ENCODE measurements at places on chromosomes 16 and 17.

GRCh38 chr16:79843631-79844043, 243.1 kb upstream of the MAF start:
- DNase-seq: no peak

- DNase-seq: peak; percentile 63
Observed at GRCh38 chr17:50956750-50957523, 90.8 kb upstream of the TOB1 start.

- DNase-seq: no peak
Observed at GRCh38 chr17:47989700-47990099, 18.8 kb downstream of the CDK5RAP3 start.

GRCh38 chr16:75624921-75625334, 1.8 kb upstream of the ADAT1 start:
- DNase-seq: no peak

- no peak for DNase-seq
Observed at GRCh38 chr17:45868276-45868675, 23.6 kb downstream of the SPPL2C start.

- DNase-seq: no peak
Observed at GRCh38 chr16:47317465-47318240, 143.2 kb downstream of the ITFG1 start.

DNA sequence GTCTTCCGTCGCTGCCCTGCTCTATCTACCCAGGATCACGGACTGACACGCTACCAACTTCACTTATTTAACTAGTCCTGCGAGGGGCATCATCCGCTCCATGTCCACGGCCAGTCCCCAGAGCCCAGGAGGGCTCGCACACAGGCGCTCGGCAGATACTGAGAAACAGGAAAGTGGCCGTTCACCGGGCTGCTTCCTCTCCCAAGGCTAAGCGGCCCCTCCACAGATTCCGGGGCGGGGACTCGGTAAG, 388 bp downstream of the OXLD1 start:
- DNase-seq: no peak

DNA sequence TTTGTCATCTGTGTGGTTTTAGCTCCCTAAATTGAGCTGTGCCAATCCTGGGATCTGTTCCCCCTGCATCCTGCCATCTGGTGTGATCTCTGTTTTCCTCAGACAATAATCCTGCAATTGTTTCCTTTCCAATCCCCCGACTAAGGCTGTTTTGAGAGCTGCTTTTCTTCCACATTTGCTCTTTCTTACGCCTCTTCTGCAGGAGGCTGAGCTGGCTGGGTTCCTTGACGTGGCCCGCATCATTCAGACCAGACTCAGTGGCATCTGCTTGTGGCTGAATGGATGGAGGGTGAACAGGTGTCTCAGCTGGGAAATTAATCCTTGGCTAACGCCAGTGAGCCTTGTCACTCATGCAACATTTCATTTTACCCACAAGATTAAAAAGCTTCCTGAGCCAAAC, 9.8 kb upstream of the MED9 start:
- no peak for DNase-seq

DNA sequence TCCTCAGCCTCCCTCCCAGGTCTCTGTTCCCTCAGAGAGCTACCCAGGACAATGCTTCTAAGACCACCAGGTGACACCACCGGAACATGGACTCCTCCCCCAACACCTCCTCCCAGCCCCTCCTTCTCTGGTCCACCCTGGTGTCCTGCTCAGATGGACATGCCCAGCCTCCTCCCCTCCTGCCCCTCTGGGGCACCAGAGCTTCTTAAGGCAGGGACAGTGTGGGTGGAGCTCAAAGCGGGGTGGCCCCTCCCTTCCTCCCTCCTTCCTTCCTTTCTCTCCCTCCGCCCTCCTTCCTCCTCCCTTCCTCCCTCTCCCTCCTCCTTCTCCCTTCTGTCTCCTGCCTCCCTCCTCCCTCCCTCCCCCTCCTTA, 22.7 kb downstream of the TRPV3 start:
- DNase-seq: no peak

DNA sequence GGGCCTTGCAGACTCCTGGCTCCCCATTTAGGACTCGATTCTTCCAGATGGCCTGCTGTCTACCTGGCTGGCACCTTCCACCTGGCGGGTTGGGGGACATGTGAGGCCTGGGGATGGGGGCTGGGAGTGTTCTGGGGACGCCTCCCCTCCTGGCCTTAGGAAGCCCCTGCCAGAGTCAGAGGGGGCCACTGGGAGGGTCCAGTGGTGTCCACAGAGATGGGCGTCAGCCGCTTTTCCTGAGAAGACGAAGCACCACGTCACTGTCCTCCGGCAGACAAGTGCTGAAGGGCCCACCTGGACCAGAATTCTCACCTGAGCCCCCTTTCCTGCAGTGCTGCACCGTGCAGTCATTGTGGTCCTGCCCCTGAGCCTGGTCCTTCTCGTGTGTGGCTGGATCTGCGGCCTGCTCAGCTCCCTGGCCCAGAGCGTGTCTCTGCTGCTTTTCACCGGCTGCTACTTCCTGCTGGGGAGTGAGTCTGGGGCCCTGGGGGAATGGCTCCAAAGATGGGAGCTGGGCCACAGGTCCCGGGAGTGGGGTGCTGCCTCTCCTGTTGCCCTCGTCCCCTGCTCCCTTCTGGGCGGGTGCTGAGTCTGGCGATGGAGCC, 2.9 kb downstream of the TMEM235 start:
- no peak for DNase-seq

GRCh38 chr16:84339766-84340165, 28.6 kb upstream of the ATP2C2 start:
- DNase-seq: no peak

DNA sequence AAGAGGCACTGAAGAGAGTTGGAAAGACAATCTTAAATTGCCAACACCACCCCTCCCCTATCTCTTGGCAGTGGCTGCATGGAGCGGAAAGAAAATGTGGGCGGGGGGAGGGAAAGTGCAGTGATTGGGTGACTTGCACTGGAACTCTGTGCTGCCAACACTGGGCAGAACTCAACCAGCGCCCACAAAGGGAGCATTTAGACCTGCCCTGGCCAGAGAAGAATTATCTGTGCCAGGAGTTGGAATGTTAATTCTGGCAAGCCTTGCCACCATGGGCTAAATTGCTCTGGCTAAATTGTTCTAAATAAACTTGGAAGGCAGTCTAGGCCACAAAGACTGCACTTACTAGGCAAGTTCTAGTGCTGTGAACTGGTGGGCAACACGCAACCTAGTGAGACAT, 6.5 kb upstream of the CCL13 start:
- no peak for DNase-seq

DNA sequence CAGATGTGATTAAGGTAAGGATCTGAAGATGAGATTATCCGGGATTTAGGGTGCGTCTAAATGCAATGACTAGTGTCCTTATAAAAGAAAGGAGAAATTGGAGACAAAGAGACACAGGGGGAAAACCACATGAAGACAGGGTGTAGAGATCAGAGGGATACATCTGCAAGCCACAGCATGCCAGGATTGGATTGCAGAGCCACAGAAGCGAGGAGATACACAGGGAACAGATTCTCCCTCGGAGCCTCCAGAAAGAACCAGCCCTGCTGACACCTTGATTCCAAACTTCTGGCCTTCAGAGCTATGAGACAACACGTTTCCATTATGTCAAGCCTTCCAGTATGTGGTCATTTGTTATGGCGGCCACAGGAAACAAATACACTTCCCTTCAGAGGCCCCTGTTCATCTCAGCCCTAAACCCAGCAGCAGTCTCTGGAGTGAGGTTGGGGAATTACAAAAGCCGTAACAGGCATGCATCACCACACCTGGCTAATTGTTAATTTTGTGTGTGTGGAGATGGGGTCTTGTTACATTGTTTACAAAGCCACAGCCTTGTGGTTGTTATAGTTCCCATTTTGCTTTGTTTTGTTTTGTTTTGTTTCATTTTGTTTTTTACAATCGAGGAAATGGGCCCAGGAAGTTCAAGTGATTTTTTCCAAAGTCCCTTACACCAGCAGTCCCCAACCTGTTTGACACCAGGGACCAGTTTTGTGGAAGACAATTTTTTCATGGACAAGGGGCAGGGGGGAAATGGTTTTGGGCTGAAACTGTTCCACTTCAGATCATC, 51.6 kb upstream of the LYRM9 start:
- DNase-seq: no peak

GRCh38 chr17:82939621-82940135, 99.9 kb upstream of the ZNF750 start:
- DNase-seq: no peak

DNA sequence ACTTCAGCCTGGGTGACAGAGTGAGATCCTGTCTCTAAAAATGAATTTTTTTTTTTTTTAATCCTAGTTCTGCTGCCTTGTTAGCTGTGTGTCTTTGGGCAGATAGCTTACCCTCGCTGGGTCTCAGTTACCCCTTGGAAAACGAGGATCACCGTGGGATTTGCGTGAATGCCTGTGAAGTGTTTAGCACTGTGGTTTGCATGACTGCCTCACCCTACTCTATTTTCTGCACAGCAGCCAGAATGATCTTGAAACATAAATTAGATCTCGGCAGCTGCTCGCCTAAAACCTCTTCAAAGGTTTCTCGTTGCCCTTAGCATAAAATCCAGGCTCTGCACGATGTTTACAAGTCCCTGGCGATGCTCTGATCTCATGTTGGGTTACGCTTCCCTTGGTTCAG, 71.2 kb upstream of the GRIN2A start:
- DNase-seq: no peak

DNA sequence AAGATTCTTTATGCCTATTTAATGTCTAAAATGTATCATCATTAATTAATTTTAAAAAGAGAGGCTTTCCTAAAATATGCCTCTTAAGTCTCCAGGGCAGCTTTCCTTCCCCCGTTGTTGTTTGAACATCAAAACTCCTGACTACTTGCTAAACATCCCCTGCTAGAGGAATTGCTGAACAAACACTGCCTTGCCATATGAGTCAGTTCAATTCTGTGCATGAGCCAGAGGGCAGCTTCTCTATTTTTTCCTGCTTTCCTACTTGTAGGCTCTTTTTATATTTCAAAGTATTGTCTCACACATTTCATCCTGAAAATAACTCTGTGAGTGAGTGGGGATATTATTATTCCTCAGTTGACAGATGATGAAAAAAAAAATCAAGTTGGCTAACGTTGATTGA, 143.4 kb downstream of the HS3ST4 start:
- DNase-seq: no peak

DNA sequence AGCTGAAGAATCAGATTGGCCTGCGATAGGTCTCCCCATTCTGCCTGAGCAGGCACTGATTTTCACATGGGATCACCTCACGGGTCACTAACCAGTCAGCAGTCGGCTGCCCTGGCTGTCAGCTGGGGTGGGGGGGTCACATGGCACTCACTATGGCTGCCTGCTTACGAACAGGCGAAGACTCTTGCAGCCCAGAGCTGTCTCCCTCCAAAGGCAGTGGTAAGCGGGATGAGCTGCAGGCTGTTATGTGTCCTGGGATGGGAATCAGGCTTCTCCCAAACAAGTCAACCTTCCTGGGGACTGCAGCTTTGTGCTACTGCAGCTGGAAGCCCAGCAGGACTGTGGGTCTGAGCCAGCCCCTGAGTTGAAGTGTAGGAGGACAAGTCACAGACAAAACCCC, 29.0 kb upstream of the ADORA2B start:
- DNase-seq: no peak

DNA sequence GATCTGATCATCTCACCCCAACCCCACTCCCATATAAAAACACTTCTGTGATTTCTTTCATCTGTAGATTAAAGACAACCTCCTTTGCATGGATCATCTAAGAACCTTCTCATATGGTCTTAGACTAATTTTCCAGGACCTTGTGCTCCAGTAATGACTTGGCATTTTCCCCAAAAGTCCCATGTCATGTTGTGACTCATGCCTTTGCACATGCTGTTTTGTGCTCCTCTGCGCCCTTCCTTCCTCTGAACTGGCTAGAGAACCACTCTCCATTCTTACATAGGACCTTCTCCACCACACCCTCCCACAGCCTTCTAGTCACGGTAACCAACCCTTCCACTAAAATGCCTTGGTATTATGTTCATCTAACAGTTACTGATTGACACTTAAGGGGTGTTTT, 99.5 kb upstream of the AXIN2 start:
- DNase-seq: no peak

- peak; percentile 76 for DNase-seq
Observed at GRCh38 chr17:77382356-77382911, 241.7 kb downstream of the SEC14L1 start.

- DNase-seq: no peak
Observed at GRCh38 chr16:84307209-84307954, 12.7 kb downstream of the WFDC1 start.

DNA sequence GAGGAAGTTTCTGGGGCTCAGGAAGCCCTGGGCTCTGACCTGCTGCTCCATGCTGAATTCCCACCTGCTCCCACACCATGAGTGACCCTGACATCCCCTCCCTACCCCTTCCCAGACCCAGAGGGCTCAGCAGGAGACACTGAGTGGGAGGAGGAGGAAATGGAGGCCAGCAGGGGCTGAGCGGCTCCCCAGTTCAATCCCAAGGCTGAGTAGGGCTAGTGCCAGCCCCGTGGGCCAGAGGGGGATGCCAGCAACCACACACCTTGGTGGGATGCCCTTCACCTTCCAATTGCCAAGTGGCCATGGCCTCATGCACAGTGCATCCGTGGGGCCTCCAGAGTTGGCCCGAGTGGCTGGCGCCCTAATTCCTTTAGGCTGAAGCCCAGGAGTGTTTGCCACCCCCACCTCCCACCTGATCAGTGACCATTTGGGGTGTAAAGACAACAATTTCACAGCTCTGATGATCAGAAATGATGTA, 1.0 kb upstream of the ADGRG3 start:
- no peak for DNase-seq

Data from activated gamma-delta T cell treated with Interleukin-2 at 50 U/mL for 16 hours (primary cell).